ENCODE measurements at places on chromosomes 1 and 21.

DNA sequence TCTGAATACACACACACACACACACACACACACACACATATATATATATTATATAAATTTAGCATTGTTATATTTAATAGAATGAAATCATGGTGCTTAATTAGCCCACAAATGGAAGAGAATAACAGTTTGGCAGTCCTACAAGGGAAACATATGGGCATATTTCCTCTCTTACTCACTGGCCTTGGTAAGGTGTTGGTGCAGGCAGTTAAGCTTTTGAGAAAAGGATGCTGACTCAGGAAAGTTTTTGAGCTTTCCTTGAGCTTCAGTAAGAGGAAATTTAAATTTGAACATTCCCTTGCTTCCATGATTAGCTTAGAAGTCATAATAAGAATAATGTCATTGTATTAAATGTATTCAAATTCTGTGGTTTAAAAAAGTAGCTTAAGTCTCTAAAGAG is 37.0 kb upstream of the B3GALT5 start:
- no peak for DNase-seq

DNA sequence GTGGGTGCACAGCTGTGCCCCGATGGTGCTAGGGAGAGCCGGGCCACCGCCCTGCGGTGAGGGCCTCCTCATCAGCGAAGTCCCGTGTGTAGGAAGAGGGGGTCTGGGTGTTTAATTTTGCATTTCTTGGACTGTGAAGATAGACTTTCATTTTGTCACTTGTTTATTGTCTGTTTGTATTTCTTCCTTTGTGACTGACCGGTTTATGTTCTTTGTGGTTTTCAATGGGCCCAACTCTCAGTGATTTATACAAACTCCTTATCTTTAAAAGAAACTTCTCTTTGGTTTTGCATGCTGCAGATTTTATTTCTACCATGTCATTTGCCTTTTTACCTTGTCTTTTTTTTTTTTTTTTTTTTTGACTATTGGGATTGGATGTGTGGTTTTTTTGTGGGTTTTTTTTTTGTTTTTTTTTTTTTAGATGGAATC is 65.1 kb downstream of the COL18A1 start:
- no peak for DNase-seq

DNA sequence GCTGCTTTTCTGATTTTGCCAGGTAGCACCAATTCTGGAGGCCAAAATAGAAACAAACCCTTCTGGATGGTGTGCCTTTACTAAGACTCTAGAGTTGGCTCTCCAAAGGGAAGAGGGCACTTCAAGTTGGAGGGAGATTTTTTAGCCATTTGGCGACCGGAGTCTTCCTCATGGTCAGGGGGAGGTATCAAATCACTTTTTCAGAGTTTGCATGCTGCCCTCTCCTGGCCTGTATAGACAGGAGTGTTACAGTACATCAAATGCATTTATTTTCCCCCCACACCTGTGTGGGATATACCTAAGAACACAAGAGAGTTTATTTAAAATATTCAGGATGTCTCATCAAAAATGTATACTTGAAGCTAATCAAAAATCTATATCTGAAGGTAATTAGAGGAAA is 3.2 kb downstream of the GREM2 start:
- no peak for DNase-seq

DNA sequence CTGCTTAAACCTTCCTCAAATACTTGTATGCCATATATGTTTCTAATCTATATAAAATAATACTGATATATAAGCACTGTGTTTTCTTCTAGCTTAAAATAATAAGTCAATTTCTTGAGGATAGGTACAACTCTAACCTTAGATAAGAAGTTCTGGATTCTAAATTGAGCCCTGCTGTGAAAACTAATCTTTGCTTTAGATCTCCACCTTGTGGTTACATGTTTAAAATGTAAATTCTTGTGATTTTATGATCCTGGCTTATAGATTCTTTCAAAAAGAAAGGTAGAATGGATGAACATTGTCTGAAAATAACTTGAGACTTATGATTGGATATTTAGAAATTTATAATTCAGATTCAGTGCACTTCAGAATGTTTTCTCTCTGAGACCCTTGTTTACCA is 38.9 kb upstream of the HMCN1 start:
- no peak for DNase-seq

Measured in suppressor macrophage treated with lipopolysaccharide for 4 hours (primary cell).